Right renal pelvis (tissue), 4 donors: ENCODE measurements at places on chromosomes 6 and 20.

GRCh38 chr6:19538096-19538495, 299.1 kb upstream of the ID4 start:
- DNase-seq: peak; percentile 53

DNA sequence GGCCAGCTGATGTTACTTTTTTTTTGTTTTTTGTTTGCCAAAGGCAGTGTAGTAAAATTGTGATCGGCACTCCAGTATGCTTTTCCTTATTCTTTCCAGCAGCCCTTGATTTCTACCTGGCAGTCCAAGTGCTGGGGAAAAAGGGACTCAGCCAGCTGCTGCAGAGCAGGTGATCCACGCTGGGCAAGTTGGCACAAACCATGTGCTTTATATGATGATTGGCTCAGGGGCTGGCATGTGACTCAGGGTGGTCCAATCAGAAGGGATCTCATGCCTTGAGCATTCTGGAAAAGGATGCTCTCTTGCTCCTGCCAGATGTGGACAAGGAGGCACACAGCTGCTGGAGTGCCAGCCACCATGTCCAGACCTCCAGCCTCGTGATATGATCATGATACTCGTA, 54.5 kb downstream of the SULF2 start:
- no peak for DNase-seq

DNA sequence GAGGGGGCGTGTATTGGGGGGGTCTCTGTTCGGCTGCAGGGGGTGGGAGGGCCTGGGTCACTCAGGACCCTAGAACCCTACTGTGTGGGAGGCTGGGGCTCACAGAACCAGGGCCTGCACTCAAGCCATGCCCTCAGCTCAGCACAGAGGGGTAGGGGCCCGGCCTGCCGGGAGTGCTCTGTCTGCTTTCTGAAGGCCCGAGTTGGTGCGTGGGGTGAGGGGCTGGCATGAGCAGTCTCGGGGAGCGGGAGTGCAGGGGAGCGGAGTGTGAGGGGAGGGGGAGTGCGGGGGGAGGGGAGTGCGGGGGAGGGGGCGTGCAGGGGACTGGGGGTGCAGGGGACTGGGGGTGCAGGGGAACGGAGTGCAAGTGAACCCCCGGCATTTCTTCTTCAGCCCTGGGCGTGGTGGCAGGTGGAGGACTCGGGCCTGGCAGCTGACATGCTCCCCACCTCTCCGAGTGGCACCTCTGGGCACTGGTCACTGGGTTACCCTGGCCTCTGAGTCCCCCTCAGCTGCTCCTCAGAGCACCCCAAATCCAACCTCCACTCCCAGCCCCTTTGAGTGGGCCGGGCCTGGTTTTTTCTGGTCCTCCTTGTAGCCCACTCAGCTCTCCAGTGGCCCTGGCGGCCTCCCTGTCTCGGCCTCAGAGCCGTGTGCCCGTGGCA, 1.0 kb downstream of the COL20A1 start:
- no peak for DNase-seq

- no peak for DNase-seq
These were observed 279.3 kb downstream of the HACE1 start for GRCh38 chr6:104580452-104580851.

- no peak for DNase-seq
These were observed 165.3 kb downstream of the ZMYND8 start for GRCh38 chr20:47191074-47191673.

DNA sequence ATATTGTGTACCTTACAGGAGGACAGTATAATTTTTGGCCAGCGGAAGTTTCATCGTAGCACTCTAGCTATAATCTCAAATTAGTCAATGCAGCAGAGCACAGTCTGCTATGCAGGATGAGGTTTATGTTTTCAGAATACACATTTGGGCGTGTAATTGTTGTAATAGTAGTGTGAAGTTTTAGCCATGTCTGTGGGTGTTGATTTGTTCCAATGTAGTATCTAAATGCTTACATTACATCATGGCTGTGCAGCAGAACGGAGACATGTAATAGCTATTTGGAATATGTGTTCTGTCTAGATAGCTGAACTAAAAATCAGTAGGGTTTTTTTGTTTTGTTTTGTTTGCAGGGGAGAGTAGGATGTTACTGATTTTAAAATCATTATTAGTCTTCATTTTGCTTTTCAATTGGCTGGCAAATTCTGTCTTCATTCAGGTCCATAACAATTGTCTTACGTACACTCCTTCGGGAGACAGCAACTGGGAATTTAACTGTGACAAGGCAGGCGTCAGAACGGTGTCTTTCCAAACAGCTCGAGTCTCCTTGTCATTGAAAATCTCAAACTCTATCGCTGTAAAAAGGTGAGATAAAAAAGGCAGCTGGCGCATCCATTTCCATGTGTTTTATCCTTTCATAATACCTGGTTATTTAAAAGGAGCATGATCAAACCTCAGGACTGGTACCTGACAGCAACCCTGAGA, 65.1 kb upstream of the CDH4 start:
- no peak for DNase-seq

DNA sequence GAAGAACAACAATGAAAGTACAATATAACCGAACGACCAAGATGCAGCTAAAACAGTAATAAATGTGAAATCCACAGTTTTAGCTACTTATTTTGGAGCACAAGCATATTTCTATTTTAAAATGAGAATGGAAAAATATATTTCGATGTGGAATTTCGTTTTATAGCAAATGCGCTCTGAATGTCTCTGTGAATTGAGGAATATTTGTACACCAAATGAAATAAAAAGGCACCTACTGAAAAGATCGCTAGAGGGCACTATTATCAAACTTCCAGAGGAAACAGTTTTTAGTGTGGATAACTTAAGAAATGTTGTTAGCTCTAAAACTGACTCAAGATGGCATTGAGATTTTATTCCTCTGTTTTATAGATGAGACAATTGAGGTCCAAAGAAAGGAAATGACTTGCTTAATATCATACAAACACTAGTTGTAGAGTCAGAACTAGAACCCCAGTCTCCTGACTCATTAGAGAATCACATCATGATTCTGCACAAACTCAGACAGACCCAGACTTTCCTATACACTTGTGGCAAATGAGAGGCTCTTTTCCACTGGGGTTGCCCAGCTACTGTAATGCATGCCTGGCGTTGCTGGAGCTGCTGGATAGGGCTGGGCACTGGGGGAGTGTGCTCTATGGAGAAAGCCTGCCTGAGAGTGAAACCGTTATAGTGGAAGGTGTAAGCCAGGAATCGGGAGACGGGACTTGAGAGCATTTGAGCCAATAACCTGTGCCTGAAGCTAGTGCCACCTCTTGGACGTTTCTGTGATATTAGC, 51.9 kb downstream of the GCLC start:
- DNase-seq: peak; percentile 37

GRCh38 chr6:155215906-155216305, 47.9 kb upstream of the CLDN20 start:
- no peak for DNase-seq

GRCh38 chr6:109672839-109673238, 18.2 kb downstream of the AK9 start:
- DNase-seq: no peak

GRCh38 chr6:1584996-1585668, 24.6 kb upstream of the FOXC1 start:
- no peak for DNase-seq

DNA sequence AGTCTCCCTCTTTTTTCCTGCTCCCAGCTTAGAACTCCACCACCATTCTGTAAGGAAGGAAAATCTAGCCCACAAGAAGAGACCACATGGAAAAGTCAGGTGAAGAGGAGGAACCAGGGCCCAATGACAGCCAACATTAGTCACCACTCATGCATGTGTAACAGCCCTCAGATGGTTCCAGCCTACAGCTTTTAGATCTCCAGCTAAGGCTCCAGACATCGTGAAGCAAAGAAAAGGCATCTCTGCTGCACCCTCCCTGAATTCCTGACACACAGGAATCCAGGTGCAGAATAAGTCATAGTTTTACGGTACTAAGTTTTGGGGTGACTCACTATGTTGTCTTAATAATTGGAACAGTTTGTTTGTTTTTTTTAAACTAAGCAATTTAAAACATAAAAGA, 25.5 kb downstream of the DCDC2 start:
- DNase-seq: no peak

DNA sequence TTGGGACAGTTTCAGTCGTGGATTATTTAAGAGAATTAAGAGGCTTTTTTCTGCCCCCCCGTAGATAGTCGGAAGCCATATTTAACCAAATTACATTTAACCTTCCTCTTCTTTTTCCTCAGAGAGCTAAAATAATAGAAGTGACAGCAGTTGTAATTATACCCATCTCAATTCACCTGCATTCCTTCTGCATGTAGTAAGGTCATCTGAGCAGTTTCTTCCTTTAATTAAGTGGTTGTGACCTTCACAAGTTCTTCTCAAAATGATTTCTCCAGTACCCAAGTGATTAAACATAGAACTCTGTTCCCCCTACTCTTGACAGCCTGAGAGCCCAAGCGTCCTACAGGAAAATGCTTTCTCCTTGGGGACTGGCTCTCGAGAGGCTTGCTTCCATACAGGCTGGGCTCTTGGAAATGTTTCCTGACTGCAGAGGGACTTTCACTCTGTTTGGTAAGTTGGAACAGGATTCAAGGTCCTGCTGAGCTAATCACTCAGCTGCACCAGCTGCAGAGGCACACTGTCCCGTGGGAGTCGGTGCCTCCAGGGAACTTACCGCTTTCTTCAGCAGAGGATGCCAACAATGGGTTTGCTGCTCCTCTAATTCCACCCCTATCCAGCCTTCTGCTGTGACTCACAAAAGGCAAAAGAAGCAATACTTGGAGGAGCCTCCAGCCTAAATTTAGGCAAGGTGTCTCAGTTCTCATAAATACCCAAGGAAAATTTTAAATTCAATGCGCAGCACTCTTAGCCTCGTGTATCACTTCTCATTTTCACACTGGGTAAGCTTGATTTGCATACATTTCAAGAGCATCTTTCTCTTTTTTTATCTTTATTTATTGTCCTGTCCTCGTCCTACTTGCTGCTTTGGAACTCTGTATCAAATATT, 414.9 kb downstream of the KIF16B start:
- no peak for DNase-seq

GRCh38 chr6:111050261-111051023, 36.9 kb upstream of the SLC16A10 start:
- DNase-seq: no peak

DNA sequence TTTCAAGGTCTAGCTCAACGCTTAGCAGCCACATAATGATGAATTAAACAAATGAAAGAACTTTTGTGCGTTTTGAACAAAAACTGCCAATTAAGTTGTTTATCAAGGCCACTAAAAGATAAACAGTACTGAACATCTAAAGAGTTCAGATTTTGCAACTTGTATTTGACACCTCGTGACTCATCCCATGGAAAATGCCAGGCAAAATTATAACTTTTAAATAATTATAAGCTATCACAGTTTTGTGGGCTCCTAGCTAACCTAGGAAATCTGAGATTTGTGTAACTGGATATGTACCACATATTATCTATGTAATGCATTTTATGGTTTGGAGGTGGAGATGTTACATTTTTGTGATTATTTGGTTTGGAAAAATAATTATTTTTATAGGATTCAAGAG, 9.6 kb upstream of the BAG2 start:
- no peak for DNase-seq

GRCh38 chr20:10654630-10655029, 19.2 kb downstream of the JAG1 start:
- DNase-seq: no peak

DNA sequence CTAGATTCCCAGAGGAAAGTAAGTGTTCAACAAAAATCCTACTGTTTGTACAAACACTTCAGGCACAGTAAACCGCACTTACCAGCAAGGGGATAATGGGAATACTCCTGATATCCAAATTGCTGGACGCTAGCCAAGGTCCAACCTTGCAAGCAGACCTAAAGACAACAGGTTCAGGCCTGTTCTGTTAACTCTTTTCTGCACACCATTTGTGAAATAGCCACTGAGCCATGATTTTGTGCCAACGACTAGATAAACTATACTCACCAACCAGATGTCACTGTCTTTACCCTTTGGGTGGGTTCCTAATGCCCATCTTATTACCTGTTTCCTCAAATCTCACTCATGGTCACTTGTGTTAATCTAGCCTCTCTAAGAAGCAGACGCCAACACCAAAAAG, 43.5 kb downstream of the GOPC start:
- no peak for DNase-seq

GRCh38 chr6:2434912-2435311, 189.5 kb upstream of the GMDS start:
- DNase-seq: no peak

- no peak for DNase-seq
These were observed 21.7 kb downstream of the ARMC2 start for GRCh38 chr6:108869876-108870275.

GRCh38 chr20:39049148-39049547, 87.0 kb downstream of the DHX35 start:
- no peak for DNase-seq

- DNase-seq: no peak
These were observed 1.2 kb downstream of the CDC40 start for GRCh38 chr6:110181131-110182030.

DNA sequence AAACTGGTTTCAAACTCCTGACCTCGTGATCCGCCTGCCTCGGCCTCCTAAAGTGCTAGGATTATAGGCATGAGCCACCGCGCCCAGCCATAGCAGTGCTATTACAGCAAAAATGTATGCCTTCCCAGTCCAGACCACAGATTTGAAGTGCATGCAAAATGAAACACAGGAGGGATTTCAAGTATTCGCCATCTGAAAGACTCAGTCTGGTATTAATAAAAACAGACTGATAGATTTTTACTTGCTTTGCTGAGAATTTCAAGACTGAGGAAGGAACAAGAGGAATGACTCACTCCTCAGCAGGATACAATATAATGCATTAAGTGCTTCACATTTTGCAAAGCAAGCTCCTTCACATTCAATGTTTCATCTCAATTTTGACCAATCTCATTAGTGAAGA, 134.9 kb downstream of the TMEM200A start:
- DNase-seq: no peak

DNA sequence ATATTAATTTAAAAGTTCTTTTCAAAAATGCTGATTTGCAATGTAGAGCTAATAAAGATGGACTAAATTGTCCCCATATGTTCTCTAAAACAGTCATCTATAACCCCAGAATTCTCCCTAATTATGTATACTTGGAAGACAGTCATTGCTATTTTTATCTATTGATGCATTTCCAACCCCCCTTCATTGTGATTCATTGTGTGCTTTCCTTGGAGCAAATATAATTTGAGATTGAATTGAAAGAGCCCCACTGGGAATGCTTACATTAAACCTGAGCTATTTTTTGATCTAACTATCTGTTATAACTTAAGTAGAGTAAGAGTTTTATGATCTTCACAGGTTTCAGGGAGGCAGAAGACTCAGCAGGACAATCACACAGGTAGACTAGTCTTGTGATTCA, 73.7 kb upstream of the PTCHD4 start:
- DNase-seq: no peak

DNA sequence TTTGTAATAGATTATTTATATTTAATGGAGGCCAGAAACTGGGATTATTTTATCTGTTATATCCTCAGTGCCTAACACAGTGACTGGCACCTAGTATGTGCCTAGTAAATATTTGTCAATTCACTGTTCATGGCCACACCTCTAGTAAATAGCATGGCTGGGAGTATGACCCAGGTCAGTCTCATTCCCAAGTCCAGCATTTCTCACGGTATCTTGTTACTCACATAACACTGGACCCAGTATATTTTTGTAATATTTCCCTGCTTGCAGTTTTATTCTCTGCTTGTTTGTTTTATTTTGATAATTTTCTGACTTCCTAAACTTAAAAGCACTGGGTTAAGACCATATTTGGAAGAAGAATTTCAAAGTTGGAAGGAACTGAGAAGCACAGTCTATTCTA, 47.7 kb downstream of the CTNNBL1 start:
- DNase-seq: no peak

- no peak for DNase-seq
These were observed 22.2 kb downstream of the EIF2S2 start for GRCh38 chr20:34089655-34090345.
